CD8-positive, alpha-beta memory T cell (primary cell): ENCODE measurements at places on chromosomes 4 and X.

DNA sequence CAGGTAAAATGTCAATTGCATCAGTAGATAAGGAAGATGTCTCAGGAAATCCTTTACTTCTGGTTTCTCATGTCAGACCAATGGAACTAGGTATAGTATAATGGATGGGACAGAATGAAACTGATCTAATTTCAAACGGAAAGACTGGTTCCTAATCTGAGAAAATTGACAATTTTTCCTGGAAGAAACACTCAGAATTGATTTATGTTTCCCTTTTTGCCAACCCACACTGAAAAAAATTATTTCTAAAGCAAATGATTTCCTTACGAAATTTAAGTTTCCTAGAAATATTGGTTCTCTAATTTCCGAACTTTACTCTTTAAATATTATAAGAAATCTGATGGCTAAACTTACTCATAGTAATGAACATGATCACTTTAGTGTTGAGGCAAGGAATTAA, 19.1 kb downstream of the PPAT start:
- H3K4me3 ChIP-seq, result no peak overlapping the region
- H3K27me3 ChIP-seq, result no peaks in the 10 kb centered on the region
- H3K4me1 ChIP-seq, result no peaks in the 10 kb centered on the region
- no peak for DNase-seq
- H3K27ac ChIP-seq, result no peak overlapping the region
- H3K36me3 ChIP-seq, result no peaks in the 10 kb centered on the region

- H3K36me3 ChIP-seq, result no peaks in the 10 kb centered on the region
- no peak overlapping the region for H3K4me3 ChIP-seq
- H3K27ac ChIP-seq, result no peak overlapping the region
- H3K27me3 ChIP-seq, result no peaks in the 10 kb centered on the region
- H3K4me1 ChIP-seq, result no peaks in the 10 kb centered on the region
Measured at GRCh38 chr4:70181864-70182263, 13.7 kb upstream of the ODAM start.

- H3K27me3 ChIP-seq, result no peaks in the 10 kb centered on the region
- H3K27ac ChIP-seq, result no peak overlapping the region
- no peaks in the 10 kb centered on the region for H3K4me1 ChIP-seq
- DNase-seq, result no peak
- no peak overlapping the region for H3K4me3 ChIP-seq
- no peaks in the 10 kb centered on the region for H3K36me3 ChIP-seq
Measured at GRCh38 chr4:111475666-111476065, 669.6 kb upstream of the FAM241A start.

GRCh38 chr4:4558881-4559280, 17.0 kb upstream of the STX18 start:
- H3K36me3 ChIP-seq, result no peaks in the 10 kb centered on the region
- no peak for DNase-seq
- H3K4me1 ChIP-seq, result no peaks in the 10 kb centered on the region
- H3K4me3 ChIP-seq, result no peak overlapping the region
- no peaks in the 10 kb centered on the region for H3K27me3 ChIP-seq

DNA sequence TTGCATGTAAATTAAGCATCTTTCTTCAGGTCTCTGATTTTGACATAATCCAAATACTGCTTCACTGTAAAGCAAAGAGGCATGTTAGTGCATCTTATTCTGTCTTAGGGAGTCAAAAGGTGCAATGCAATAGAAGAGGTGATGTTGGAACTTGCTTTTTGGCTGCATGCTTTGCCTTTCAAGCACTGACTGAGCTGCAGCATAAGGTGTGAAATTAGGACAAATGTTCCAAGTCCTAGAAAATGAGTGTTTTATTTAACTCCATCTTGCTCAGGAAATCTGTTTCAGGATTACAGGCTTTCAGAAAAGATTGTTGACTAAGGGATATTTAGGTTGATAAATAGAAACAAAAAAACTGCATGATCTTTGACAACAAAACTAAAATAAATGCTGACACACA, 30.8 kb downstream of the NAA11 start:
- H3K27me3 ChIP-seq, result no peaks in the 10 kb centered on the region
- DNase-seq, result no peak
- no peak overlapping the region for H3K4me3 ChIP-seq

- no peaks in the 10 kb centered on the region for H3K27me3 ChIP-seq
- DNase-seq, result no peak
- H3K4me1 ChIP-seq, result no peaks in the 10 kb centered on the region
- H3K27ac ChIP-seq, result no peak overlapping the region
- H3K36me3 ChIP-seq, result no peaks in the 10 kb centered on the region
- no peak overlapping the region for H3K4me3 ChIP-seq
Measured at GRCh38 chr4:139416073-139416673, 37.7 kb upstream of the RAB33B start.

GRCh38 chrX:37752936-37753335, 26.9 kb upstream of the CYBB start:
- H3K4me3 ChIP-seq, result no peak overlapping the region
- no peak overlapping the region for H3K27ac ChIP-seq
- no peaks in the 10 kb centered on the region for H3K27me3 ChIP-seq
- H3K36me3 ChIP-seq, result no peaks in the 10 kb centered on the region
- DNase-seq, result no peak
